Daoy (cell line): ENCODE measurements at places on chromosomes 3 and 15.

DNA sequence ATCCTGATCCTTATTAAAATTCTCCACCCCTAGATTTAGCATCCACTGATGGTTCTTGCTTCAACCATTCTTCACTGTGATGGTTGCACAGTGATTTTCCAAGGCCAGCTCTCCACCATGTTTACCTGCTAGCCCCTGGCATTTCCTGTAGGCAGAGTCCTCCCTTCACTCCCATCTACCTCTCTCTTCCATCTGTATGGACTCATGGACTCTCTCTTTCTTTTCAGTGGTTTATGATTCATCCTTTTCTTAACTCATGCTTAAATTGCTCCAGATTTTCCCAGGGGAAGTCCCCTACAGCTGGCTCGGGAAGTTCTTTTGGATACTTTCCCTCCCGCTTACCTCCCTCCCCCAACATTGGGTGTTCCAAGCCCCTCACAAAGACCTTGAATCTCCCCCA is 18.7 kb downstream of the TGM4 start:
- DNase-seq = peak; percentile 74

GRCh38 chr3:34000301-34000700 is 201.9 kb downstream of the PDCD6IP start:
- DNase-seq = no peak

GRCh38 chr3:47910777-47911440 is 105.3 kb downstream of the MAP4 start:
- DNase-seq = peak; percentile 87

DNA sequence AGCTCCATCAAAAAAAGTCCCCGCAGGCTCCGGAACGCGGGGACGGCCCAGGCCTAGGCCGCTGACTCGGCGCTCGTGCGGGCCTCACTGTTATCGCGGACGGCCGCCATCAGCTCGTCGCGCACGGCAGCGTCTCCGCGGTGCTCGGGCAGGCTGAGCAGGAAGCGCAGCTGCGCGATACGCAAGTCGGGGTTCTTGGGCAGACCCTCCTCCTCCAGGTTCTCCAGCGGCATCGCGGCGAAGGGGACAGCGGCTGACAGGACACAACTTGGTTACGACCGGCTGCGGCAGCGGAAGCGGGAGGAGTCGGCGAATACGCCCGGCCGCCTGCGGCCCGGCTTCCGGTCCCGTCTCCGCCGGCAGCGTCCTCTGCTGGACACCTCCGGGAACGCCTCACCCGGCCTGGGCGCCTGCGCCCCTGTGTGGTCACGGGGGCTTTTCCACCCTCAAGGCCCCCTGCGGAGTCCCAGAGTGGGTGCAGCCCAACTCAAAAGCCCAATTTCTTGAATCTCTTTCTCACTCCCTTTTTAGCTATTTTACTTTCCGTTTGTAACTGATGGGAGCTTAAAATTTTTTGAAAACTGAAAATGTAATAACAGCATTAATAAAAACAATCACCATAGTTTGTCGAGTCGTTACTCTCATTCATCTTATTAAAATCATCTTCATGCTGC is at the start of gene PSMD6:
PSMD6 (minus strand) TSS at position 308 of the 674 bp plus-strand sequence; CDS start at position 233, 75 bp downstream.
- peak; percentile 86 for DNase-seq

DNA sequence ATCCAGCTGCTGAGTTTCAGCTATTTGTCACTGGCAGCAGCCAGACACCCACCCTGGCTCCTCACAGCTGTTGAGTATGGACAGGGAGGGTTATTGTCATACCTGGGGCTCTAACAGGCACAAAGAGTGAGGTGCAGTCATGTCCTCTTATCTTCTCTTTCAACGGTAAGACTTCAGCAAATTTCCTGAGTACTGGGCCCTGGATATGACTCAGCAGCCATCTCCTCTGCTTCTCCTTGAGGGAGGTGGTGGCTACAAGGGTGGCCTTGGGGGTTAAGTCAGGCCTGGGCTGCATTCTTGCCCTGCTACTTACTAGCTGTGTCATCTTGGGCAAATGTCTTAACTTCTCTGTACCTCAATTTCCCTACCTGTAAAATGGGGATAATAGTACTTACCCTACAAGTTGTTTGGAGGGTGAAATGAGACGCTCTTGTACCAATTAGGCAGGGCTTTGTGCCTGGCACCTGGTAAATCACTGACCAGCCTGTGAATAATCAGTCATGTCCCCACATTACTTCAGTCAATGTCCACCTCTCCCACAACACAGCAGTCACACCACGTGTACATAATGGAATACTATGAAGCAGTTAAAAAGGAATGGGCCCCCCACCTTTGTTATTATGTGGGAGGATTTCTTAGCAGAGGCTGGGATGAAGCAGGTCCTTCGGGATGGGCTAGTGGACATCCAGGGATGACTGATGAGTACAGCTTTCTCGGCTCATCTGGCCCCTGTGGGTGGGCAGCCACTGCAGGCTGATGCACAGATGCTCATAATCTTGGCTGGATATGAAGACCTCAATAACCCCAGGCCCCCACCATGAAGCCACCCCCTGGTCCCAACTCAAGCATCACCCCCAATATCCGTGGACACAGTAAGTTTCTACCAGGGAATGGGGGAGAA is 528.8 kb downstream of the SHQ1 start:
- DNase-seq = peak; percentile 39

GRCh38 chr3:19596408-19596807 is 337.6 kb downstream of the EFHB start:
- no peak for DNase-seq

- DNase-seq = peak; percentile 60
Measured at GRCh38 chr15:62391641-62392262, 226.7 kb upstream of the C2CD4B start.

GRCh38 chr3:184656829-184657681 is 54.8 kb downstream of the MAGEF1 start:
- peak; percentile 93 for DNase-seq

- DNase-seq = no peak
Measured at GRCh38 chr15:37138591-37139215, 38.4 kb upstream of the MEIS2 start.

DNA sequence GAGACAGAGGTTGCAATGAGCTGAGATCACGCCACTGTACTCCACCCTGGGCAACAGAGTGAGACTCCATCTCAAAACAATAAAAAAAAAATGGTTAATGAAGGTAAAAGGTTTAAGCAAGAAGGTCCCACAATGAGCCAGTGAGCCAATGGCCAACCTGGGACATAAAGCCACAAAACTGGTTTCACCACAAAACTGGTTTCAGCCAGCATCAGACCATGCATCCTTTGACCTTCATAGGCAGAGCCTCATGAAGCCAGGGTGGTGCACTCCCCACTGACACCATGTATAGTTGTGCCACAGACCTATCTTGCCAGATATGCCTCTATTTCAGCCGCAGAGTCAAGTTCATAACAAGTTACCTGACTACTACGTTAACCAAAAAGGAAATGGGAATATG is 41.9 kb downstream of the SCAP start:
- DNase-seq = no peak

DNA sequence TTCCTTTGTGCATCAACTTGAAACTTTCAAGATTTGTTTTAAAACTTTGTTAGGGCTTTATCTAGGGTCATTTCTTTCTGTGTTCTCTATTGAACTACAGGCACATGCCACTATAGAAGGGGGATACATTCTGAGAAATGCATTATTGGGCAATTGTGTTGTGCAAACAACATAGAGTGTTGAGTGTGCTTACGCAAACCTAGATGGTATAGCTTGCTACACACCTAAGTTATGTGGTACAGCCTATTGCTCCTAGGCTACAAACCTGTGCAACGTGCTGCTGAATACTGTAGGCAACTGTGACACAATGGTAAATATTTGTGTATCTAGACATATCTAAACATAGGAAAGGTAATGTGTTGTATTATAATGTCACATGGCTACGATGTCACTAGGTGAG is 33.0 kb upstream of the KLF13 start:
- DNase-seq = no peak

- no peak for DNase-seq
Measured at GRCh38 chr3:5485427-5485826, 297.9 kb downstream of the EDEM1 start.

DNA sequence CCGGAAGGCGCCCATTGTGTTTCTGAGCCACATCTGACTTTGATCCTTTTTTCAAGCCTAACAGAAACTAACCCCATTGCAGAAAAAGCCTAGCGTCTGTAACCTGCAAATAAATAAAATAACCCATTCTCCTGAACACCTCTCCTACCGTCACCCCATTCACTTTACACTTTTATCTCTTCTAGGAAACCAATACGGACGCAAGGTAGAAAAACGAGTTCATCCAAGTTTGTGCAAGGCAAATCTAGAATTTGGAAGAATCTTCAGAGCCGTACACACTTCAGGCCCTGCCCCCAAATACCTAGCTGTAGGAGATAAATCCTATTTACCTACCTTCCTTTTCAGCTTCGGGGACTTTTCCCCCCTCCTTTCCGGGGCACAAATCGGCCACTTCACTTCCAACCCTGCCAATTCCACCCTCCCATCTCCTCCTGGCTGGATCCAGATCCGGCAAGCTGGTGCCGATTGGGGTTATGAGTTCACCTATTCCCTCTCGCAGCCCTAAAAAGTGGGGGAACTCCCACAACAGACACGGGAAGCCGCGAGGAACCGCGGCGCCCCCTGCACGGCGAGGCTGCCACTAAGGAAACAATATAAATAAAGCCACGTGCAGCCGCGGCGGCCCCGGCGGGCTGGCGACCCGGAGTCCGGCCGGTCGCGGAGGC is 987 bp downstream of the PRTG start:
- peak; percentile 16 for DNase-seq

GRCh38 chr3:149274220-149274619 is 52.6 kb upstream of the CP start:
- no peak for DNase-seq

GRCh38 chr3:140823106-140823505 is 118.5 kb upstream of the SLC25A36 start:
- no peak for DNase-seq
